ENCODE measurements at places on chromosomes 12 and 14. TPM values are rescaled to one million over a fixed set of nuclear protein-coding genes. Genes with fewer than 3 reads are reported as not detected.

GRCh38 chr14:86296173-86296572 lies 766.2 kb downstream of the FLRT2 start:
- no peak for DNase-seq

INSM2 gene
- total RNA-seq, result not detected

DNA sequence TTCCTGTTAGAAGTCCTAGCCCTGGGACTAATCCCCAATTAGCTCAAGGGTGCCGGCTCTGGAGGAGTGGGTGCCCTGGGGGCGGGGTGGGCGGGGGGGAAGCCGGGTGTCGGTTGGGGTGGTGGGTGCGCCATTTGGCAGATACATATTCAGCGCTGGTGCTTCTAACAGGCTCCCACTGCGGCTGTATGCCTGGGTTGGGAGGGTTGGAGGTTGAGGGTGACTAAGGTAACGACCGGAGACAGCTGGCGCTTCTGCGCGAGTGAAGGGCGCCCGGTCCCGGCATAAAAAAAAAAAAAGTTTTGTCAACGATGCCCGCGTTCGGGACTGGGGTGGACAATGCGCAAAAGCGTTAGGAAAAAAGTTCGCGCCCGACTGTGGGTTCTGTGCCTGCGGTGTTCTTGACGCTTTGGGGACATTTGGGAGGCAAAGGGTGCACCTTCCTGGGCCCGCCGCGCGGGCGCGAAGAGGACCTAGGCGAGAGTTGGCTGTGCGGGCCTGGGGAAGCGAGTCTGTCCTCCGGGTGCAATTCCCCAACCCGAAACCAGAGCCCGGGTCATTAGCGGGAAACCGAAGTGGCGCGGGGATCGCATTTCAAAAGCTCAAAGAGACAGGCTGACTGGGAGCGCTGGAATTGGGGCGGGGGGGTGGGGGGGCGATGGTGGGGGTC lies 19.2 kb downstream of the TBX3 start:
- DNase-seq, result peak; percentile 55

ADCY6 gene
- total RNA-seq, result 98.0 TPM

ALDH2 gene
- 66.9 TPM for total RNA-seq

DNA sequence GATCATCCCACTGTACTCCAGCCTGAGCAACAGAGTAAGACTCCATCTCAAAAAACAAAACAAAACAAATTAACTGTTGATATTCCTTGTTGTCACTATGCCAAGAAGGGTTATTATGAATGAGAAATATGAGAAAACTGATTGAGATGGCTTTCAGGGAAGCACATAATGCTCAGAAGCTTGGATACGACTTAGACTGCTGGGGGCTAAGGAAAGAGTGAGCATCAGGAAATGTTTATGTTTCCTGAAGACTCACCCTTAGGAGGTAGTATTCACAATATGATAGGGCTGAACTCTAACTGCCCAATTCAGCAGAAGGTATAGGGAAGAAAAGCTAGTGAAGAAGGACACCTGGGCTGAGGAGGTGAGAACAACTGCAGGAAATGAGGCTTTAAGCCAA lies 6.3 kb downstream of the STYK1 start:
- DNase-seq, result no peak

GRCh38 chr12:55188974-55189556 lies 31.8 kb upstream of the OR10A7 start:
- DNase-seq, result peak; percentile 56

DNA sequence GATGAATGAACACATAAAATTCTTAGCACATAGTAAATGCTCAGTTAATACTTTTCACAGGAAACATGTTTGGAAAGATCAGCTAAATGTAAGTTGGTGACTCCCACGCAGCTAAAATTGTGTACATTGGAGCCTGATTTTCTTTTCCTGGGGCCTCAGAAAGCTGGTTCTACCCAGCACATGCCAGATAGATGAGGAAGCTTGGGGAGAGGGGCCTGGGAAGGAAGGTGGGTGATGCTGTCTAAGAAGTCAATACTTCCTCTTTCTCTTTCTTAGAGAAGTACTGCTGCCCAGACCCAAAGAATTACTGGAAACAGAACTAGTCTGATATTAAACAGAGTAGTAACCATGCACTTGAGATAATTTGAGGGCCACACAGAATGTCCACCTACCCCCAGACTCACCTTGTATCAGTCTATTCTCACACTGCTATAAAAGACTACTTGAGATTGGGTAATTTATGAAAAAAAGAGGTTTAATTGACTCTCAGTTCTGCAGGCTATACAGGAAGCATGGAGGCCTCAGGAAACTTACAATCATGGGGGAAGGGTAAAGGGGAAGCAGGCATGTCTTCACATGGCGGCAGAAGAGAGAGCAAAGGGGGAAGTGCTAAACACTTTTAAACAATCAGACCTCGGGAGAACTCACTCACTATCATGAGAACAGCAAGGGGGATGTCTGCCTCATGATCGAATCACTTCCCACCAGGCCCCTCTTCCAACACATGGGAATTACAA lies 123.3 kb upstream of the MED13L start:
- DNase-seq, result no peak

DNA sequence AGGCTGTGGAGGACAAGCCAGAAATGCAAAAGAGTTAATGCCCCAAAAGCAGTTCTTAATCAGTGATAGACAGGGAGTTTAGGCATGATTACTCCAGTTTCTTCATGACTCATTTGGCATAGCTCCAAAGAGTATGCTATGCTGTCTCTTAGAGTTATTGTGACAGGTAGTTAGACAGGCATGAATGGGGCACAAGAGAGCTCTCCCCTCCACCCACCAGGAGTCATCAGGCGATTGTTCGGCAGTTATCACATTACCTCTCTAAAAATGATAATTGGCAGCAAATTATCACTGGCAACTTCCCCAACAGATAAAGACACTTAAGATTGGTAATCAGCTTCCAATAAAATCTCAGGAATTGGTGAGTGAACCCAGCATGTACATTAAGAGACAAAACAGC lies 320.1 kb downstream of the DAD1 start:
- DNase-seq, result no peak

- no peak for DNase-seq
Measured at GRCh38 chr12:103929784-103930033, 501 bp upstream of the HSP90B1 start.

FITM1 gene
- 0.55 TPM for total RNA-seq

- peak; percentile 53 for DNase-seq
Measured at GRCh38 chr12:64733857-64734256, 25.3 kb downstream of the GNS start.

- no peak for DNase-seq
Measured at GRCh38 chr12:126982707-126983106, 1284.3 kb upstream of the TMEM132C start.

- DNase-seq, result peak; percentile 54
Measured at GRCh38 chr12:3752096-3752709, 706 bp downstream of the CRACR2A start.

CD163 gene
- total RNA-seq, result 74.3 TPM

FOXN3 gene
- total RNA-seq, result 91.7 TPM

WIF1 gene
- total RNA-seq, result 0.29 TPM

DNA sequence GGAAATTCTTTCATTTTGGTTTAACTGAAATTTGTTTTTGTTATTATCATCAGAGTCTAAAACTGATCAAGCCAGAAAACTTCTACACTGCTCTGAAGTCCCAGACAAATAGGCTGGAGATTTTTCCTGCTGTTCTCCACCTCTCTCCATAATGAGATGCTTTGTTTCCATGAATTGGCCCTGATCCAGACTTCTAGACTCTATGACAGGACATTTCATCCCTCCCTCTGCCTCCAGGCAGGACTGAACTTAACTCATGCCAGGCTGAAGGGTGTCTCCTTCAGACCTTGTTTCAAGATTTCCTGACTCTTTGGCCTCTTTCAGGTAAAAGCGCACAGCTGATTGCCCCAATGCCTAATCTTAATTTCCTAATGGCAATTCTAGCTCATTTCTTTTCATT lies 69.1 kb upstream of the HOXC13 start:
- DNase-seq, result no peak

DDX54 gene
- 65.2 TPM for total RNA-seq

DNA sequence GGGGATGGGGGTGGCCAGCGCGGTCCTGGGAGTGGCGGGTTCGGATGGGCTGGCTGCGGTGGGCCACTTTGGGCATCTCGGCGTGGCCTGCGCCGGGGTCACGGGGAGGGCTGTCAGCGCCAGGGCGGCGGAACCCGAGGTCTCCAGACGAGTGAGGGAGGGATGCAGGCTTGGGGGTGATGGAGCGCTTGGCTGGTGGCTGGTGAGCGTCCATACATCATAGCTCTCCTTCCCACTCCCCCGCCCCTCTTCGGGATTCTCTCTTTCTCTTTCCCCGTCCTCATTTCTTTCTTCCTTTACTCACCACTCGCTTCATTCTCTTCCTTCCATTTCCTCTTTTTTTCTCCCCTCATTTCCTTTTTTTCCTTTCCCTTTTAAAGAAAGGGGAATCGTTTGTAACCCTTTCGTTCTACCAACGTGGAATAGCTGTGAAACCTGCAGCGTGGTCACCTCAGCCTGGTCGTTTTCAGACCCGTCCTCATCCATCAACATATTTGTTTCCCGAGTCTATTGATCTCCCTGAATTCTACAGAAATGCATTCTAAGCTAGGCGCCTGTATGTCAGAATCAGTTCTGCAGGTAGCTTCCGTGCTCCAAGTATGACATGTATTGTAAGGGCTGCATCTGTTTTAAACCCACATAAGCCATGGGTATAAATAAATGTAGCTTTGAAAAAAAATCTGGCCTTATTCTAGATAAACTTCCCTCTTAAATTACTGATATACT lies 260.3 kb upstream of the E2F7 start:
- no peak for DNase-seq

DNA sequence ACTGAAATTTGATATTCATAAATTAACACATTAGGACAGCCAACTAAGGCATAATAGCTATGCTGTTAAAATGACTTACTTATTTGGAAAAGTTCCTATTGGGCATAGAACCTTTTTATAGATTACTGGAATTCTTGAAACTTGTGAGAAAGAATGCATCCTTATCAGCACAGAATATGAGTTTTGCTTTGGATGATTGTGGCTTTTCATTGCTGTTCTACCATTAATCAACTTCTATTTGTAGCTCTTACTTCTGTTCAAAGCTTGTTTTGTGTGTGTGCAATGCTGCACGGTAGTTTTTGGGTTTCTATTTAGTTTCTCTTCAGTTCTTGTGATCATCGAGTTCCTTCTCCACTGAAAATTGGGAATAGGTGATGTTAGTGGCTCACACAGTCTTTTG lies 152.4 kb upstream of the PELI2 start:
- DNase-seq, result no peak

PLEKHD1 gene
- 0.10 TPM for total RNA-seq

LMO3 gene
- total RNA-seq, result 12.9 TPM

HOMEZ gene
- total RNA-seq, result 32.7 TPM

PAPLN gene
- 6.7 TPM for total RNA-seq

ACOT6 gene
- total RNA-seq, result not detected

OTX2 gene
- total RNA-seq, result not detected

LUM gene
- 104 TPM for total RNA-seq

DNA sequence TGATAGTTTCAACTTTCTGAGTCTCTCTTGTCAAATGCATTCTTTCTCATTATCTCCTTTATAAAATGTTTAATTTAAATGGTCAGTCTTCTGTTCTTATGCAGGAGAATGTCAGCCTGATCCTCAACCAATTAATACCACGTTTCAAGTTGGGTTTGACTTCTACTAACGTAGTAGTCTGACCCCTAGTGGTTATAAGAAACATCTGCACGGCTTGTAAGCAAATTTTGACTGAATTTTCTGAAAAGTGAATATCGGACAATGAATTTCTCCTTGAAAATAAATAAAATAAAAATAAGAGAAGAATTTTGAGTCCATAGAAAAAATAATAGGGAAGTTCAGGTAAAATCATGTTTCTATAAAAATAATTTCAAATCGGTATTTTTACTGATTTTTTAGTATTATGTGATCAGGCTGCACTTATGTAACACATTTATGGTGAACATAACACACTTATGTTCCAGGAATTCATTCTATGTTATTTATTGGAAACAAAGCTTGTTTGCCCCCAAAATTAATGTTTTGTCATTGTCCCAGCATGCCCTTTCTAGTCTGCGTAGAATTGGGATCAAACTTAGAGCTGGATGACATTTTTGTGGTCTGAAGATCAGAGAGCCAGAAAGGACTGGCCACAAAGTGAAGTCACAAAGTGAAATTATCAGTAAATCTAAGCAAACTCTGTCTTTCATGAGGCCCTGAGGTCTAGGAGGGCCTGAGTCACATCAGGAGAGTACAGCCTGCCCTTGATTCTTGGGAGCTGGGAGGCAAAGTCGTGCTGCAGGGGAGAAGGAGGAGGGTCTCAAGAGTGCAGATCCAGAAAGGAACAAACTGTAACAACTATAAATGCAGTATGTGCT lies 101.2 kb upstream of the STXBP6 start:
- no peak for DNase-seq

DNA sequence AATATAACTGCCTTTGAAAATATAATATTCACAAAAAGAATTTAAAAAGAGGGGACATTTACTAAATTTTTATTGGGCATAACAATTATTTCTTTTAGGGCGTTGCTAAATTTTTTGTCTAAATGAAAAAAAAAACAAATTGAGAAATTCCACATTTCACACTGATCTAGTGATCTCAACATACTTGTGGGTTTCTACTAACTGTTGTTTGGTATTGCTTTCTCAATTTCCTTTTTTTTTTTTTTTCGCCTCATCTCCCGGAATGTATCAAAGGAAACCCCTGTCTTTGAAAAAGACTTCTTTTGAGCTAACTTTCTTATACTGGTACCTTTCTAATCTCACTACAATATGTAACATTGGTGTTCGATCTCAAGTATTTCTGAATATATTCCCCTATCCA lies at the start of gene CLEC4D:
TSS of gene CLEC4D (plus strand) at position 248 of the 400 bp plus-strand sequence. CDS start 230 bp downstream, outside the sequence.
- no peak for DNase-seq

RIMBP2 gene
- 0.57 TPM for total RNA-seq

GRCh38 chr14:23633160-23633701 lies 2.9 kb upstream of the DHRS2 start:
- no peak for DNase-seq

GRCh38 chr14:59869381-59870255 lies 958 bp downstream of the RTN1 start:
- no peak for DNase-seq

GRCh38 chr12:89834676-89835075 lies 126.0 kb upstream of the ATP2B1 start:
- DNase-seq, result no peak

- no peak for DNase-seq
Measured at GRCh38 chr12:113127791-113128199, 7.8 kb downstream of the RASAL1 start.

GRCh38 chr12:2112401-2112800 lies 59.6 kb downstream of the CACNA1C start:
- no peak for DNase-seq

- no peak for DNase-seq
Measured at GRCh38 chr12:132561427-132562156, 48.8 kb downstream of the LRCOL1 start.

CCDC196 gene
- not detected for total RNA-seq

FOXG1 gene
- total RNA-seq, result not detected

All from ureter (tissue), 1 donor.